ENCODE measurements at places on chromosomes 12 and 14.

- no peak for DNase-seq
Measured at GRCh38 chr12:76719171-76720041, 44.5 kb upstream of the ZDHHC17 start.

DNA sequence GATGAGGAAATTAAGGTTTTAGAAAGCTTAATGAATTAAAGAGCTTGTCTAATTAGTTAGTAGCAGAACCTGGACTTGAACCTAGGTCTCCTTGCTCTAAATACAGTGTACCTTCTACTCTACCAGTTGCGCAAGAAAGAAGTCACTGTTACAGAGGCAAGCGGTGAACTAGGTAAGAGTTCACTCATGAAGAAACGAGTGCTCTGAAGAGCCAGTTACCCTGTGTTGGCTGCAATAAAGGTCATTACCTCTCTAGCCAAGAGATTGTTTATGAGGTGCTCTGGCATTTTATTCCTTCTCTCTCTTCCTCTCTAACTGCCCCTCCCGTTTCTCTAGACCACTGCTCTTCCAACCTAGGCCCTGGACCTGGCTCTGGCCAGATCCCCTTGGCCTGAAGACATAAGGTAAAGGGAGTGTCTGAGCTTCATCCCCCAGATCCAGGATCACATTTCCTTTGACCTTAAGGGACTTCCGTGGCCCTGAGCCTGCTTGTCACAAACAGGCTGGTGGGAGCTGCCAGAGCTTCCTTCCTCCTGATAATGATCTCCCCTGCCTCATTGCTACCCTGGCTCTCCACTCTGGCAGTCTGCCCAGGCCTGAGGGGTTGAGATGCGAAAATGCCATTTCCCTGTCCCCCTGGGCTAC is 1.9 kb downstream of the RNASE7 start:
- DNase-seq: no peak

GRCh38 chr12:122368361-122369073 is 54.0 kb downstream of the CLIP1 start:
- DNase-seq: no peak

- DNase-seq: no peak
Measured at GRCh38 chr14:79608446-79608845, 602.9 kb downstream of the DIO2 start.

DNA sequence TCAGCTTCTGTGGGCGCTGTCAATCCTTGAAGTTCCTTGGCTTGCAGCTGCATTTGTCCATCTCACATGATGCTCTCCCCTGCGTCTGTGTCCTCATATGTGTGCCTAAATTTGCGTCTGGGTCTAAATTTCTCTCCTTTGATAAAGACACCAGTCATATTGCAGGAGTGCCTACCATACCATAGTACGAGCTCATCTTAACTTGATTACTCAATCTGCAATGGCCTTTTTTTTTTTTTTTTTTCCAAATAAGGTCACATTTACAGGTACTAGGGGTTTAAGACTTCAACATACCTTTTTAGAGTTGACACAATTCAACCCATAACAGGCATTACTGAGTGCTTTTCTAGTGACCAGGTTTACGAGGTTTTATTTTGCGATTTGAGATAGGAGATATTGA is 233.3 kb upstream of the TBX3 start:
- no peak for DNase-seq
